Left renal cortex interstitium (tissue), 4 donors: ENCODE measurements at places on chromosomes 2 and 18. TPM values are rescaled to one million over a fixed set of nuclear protein-coding genes. Genes with fewer than 3 reads are reported as not detected.

CHRND gene
- 0.77 TPM for polyA plus RNA-seq

GRCh38 chr2:38771632-38772031, 6.4 kb upstream of the GEMIN6 start:
- DNase-seq, result no peak

GRCh38 chr18:56003009-56003719, 415.2 kb upstream of the TCF4 start:
- no peak for DNase-seq

DOK6 gene
- 15.5 TPM for polyA plus RNA-seq

ASPRV1 gene
- polyA plus RNA-seq, result 4.2 TPM

DNA sequence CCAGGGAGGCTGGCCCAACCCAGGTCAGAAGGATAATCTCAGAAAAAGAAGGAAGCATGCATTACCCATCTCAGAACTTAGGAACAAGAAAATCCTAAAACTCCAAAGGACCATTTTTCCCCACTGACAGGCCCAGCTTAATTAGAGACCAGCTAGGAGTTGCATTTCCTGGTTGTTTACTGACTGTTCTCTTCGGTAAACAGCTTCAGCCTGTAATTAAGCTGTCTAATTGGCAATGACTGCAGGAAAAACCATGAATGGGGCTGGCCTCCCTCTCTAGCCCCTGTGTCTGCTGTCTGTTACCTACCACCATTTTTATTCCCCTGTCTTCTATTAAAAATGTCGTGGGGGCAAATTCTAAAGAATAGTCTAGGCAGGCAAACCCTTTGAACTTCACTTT, 146.5 kb downstream of the AGAP1 start:
- no peak for DNase-seq
